ENCODE measurements at places on chromosomes 1 and 21.
A peak's percentile ranks its signal among the peaks of the same experiment; 100 is the strongest.

- DNase-seq: no peak
Observed at GRCh38 chr1:155136748-155137147, 1.1 kb downstream of the SLC50A1 start.

- no peak for DNase-seq
Observed at GRCh38 chr1:115710859-115711624, 57.5 kb downstream of the CASQ2 start.

DNA sequence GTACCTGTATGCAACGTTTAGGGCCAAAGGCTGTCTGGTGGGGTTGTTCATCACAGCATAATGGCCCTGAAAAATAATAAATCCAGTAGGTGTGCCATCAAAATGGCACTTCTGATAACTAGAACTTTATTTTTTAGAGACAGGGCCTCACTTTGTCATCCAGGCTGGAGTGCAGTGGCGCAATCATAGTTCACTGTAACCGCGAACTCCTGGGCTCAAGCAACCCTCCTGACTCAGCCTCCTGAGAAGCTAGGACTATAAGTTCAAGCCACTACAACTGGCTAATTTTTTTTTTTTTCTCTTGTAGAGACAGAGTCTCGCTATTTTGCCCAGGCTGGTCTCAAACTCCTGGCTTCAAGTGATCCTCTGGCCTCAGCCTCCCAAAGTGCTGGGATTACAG is 4.7 kb downstream of the SNAPIN start:
- no peak for DNase-seq

DNA sequence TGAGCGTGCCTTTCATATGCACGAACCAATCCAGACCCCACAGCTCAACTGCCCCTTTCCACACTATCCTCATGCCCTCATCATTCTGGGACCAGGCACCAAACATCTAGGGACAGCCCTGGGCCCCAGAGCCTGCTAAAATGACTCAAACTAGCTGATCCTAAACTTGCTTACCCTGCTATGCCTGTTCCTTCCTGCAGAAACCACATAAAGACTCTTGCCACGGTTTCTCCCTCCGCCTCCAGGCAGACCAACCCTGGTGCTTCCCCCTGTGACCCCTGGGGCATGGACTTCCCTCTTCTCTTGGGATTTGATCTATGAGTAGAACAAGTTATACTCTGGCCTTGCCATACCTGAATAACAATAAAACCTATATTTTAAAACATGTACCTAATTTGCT is 138.0 kb upstream of the CD34 start:
- no peak for DNase-seq

GRCh38 chr1:20725189-20726117 is 7.0 kb downstream of the SH2D5 start:
- DNase-seq: peak; percentile 26

DNA sequence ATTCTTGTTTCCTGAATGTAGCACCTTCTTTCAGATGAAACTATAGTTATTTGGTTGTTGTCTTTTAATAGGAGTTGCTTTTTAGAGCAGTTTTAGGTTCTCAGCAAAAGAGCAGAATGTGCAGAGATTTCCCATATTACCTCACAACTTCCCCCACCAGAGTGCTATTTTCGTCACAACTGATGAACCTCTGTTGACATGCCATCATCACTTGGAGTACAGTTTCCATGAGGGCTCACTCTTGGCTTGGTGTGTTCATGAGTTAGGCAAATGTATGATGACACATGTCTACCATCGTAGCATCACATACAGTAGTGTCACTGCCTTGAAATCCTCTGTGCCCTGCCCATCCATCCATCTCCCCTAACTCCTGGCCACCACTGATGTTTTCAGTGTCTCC is 3.7 kb downstream of the IBA57 start:
- DNase-seq: no peak

DNA sequence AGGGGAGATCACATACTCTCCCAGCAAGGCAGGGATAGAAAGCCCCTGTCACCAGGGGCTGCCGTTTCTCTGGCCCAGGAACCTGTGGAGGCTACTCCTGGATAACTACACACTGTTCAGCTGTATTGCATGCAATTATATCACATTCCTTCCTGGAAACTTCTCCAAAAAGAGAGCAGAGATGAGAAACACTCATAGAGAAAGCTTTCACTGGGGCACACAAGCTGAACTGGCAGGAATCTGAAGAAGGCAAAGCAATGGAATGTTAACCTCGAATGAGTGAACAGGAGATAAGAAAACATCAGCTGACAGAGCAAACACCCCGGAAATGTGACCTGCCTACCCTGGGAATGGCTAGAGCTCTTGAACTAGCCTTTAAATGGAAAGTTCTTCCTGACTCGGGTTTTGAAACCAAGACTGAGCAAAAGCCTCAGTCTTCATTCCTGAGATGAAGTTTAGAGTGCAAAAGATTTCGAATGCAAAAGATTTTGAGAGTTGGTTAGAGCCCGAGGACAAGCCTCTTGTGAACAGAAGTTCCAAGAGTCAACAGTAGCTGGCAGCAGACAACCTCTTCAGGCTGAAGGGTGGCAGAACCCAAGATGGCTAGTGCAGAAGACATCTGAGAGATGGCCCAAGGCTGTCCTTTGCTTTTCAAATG is 32.3 kb downstream of the CCN1 start:
- DNase-seq: peak; percentile 85

DNA sequence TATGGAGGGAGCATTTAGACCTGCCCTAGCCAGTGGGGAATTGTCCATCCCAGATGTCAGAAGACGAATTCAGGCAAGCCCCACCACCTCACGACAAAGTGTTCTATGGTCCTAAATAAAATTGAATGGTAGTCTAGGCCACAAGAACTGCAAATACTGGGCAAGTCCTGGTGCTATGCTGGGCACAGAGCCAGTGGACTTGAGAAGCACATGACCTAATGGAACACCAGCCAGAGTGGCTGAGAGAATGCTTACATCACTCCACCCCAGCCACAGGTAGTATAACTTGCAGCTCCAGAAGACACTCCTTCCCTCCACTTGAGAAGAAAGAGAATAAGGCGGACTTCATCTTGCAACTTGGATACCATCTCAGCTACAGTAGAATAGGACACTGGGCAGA is 567.3 kb upstream of the CXADR start:
- DNase-seq: no peak

DNA sequence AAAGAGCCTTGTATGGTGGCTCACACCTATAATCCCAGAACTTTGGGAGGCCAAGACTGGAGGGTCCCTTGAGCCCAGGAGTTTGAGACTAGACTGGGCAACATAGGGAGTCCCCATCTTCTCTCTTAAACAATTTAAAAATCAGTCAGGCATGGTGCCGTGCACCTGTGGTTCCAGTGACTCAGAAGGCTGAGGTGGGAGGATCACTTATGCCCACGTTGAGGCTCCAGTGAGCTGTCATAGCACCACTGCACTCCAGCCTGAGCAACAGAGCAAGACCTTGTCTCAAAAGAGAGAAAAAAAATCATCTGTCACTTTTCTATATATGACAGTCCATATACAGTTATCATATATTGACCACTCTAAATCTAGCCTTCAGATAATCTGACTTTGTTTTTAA is 658.3 kb downstream of the LTN1 start:
- DNase-seq: no peak

DNA sequence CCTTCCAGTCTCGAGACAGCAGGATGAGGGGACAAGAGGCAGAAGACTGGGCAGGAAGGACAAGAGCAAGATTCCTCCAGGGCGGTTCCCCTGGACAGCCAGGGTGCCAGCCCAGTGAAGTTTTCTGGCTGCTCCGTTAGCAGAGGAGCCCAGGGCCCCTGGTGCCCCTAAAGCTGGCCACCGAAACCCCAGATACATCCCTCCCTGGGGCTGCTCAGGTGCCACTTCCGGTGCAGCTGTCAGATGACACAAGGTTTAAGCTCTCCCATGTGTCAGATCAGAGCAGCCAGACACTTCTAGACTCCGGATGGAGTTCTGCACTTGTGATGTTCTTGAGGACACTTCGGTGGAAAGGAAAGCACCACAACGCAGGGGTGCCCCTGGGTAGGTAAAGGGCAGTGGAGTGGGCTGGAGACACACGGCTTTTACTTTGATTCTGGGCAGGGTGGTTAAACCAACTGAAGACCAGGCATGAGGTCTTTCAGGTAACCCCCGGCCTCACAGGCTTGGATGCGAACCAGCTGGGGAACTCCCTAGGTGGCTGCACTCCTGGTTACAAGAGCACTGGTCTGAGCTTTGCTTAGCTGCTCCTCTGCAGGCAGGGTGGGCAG is 85.7 kb downstream of the ITPKB start:
- no peak for DNase-seq

DNA sequence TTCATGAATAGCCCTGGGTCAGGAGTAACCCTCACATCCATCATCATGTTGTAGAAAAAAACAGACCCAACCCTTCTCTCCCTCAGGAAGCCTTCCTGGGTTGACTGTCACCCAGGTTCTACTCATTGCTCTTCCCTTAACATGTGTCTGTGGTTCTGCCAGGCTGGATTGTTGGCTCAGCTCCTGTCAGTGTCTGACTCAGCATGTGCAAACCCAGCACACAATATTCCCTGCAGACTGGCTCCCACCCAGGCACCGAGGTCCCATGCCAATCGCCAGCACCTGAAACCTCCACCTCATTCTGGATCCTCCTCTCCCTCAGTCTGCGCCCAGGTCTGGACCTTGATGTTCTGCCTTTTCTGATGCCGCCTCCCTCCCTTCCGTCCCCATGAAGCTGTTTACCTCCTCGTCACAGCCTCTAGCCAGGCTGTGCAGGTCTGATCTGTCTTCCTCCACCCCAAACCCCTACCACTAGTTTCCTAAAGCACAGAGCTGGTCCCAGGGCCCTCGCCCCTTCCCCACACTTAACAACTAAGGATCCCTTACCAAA is 4.3 kb upstream of the S100A8 start:
- no peak for DNase-seq

- no peak for DNase-seq
Observed at GRCh38 chr1:169460191-169460833, 25.4 kb downstream of the SLC19A2 start.

GRCh38 chr1:14524826-14525636 is 73.5 kb upstream of the KAZN start:
- DNase-seq: no peak

GRCh38 chr1:35702508-35702907 is 16.2 kb downstream of the C1orf216 start:
- no peak for DNase-seq

DNA sequence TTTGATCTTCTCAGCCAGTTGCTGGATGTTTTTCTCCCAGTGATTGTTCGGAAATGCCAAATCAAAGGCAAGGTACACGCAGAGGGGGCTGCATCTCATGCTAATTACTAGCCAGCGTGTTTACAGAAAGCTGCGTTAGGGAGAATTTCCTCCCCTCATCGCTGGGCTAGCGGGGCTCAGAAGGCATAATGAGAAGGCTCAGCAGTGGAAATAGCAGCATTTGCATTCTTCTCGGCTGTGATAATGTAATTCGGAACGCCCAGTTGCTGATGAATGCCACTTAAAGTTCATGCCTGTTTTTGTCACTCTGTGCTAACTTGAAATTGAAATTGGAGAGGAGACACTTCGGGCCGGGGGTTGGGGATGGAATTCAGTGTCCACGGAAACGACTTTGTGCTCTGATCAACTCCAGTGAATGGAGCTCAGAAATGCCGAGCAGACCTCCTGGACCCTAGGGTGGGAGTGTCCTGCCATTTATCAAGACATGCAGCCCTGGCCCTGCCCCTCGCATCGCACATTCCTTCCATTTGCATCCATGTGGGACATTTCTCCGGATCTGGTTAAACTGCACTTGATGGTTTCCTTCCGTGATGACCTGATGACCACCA is 313.4 kb upstream of the C1orf174 start:
- DNase-seq: no peak

- no peak for DNase-seq
Observed at GRCh38 chr1:175094626-175095025, 27.0 kb downstream of the TNN start.

GRCh38 chr1:76939050-76939816 is 72.0 kb downstream of the ST6GALNAC5 start:
- DNase-seq: no peak

DNA sequence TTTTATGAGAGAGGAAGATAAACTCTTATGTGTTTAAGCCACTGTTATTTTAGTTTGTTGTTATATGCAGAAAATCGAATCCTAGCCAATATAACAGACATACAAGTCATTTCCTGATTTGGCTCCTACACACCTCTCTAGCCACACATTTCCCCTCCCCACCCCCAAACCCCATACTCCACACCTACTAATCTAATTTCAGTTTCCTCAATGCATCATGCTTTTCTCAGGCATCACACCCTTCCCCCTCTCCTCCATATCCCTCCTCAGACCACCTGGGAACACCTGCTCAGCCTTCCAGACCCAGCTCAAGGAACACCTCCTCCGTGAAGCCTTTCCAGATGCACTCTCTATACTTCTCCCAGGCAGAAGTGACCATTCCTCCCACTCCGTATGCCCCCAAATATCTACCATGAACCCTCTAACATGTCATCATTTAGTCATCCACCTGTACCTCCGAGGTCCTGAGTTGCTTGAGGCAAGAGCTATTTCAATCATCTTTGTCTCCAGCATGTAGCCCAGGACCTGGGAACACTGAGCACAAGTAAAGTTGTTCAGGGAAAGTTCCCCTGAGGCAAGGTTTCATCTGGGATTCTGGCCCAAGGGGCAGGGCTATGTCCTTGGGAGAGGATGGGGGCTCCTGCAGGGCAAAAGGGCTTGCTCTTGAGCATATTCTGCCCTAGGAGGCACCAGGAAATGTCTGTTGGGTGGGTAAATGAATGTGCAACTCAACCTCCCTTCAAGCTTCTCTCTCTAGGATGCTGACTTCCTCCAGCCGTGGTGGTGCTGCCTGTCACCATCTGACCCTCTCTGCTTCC is 126.8 kb downstream of the HIVEP3 start:
- DNase-seq: no peak

GRCh38 chr1:21801100-21801499 is 11.0 kb upstream of the LDLRAD2 start:
- DNase-seq: no peak

DNA sequence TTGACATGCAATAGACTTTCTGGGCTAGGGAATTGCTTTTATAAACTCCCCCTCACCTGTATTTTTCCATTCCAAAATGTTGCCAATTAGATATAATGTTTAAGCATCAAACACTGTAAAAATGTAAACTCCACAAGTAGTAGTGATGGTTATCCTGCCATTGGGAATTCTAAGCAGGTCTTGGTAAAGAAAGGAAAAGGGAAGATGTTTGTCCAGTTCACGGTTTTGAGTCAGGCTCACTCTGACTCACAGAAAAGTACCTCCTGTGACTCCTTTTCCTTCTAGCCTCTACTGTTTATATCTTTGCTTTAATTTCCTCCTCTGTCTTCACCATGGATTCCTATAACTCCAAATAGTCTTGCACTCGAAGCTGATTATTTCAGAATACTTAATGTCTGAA is 19.0 kb upstream of the PTPN14 start:
- no peak for DNase-seq

- DNase-seq: no peak
Observed at GRCh38 chr1:6014130-6014999, 22.1 kb upstream of the NPHP4 start.

Measured in AG04450 (cell line).